Lung microvascular endothelial cell (primary cell): ENCODE measurements at places on chromosomes 11 and 22.

GRCh38 chr22:49583341-49583740 is 244.3 kb downstream of the BRD1 start:
- no peak for DNase-seq

DNA sequence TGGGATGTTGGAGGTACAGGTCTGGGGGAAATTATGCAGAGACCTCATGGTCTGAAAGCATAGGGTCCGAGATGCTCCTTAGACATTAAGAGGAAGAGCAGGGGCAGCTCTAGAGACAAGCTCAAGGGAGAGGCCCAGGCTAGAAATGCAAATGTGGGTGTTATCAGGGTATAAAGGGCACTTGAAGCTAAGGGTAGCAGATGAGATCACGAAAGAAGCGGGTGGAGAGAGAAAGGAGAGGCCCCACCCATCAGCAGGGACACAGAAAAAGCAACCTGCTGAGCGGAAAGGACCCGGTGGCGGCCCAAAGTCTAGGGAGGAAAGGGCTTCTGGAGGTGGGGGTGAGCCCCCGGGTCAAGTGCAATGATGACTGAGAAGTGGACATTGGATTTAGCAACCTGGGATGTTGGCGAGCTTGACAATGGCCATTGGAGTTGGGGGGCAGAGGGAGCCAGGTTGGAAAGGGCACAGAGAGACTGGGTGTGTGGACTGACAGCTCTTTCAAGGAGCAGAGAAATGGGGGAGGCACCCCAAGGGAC is 8.9 kb downstream of the TMPRSS6 start:
- no peak for DNase-seq

DNA sequence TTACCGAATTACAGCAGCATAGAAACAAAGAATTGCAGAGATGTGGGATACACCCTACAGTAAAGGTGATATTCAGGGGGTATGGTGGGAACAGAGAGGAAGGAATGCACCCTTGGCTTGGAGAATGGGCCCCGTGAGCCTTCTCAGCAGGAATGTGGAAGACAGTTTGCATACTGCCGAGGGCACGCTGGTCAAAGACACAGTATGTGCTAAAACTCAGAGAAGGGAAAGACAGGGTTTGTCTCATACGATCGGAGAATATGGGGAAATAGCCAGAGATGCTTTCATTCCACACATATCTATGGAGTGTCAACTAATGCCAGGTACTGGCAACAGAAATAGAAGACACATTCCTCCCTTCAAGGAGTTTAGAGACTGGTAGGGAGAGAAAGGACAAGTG is 36.9 kb downstream of the UBASH3B start:
- DNase-seq, result no peak

DNA sequence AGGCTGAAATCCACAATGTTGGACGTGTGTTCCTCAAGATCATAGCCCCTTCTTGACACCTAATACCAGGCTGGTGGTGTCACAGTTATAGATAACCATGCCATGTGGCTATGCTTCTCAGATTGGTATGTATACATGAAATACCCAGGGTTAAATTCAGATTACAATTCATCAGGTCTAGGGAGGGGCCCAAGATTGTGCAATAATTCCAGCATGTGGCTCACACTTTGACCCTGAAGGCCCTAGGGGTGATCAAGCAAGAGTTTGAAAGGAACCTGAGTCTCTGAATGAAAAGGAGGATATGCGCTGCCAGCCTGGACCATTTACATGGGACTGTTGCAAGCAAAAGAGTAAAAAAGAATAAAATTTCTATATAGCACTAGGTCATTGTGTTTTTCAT is 7.4 kb downstream of the OR4C6 start:
- DNase-seq, result no peak

DNA sequence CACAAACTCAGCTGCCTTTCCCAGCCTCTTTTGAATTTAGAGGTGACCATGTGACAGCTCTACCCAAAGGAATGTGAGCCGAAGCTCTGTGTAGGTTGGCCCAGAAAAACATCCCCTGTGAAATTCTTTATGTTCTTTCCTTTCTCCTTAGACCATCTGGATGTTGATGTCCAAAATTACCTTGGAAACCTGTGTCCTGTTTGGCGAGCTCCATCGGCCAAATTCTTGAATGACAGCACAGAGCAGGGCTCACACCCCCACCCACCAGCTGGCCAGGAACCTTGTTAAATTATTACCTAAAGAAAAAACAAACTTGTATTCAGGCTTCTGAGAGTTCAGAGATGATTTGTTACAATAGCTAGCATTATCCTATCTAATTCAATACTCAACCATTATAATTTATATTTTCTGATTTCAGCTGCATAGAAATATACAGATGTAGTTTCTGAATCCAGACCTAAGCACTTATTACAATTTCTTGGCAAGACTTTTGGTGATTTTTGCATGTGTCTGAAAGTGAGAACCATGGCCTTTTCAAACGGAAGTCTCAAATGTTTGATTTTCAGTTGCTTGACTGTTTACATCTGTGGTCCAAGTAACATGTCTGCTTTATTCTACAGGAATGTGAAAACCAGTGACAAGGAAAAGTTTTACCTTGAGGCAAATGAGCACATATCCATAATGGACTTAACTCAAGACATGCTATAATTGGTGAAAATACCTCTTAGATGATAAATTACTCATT is 554.2 kb downstream of the NTM start:
- DNase-seq, result peak; percentile 34

DNA sequence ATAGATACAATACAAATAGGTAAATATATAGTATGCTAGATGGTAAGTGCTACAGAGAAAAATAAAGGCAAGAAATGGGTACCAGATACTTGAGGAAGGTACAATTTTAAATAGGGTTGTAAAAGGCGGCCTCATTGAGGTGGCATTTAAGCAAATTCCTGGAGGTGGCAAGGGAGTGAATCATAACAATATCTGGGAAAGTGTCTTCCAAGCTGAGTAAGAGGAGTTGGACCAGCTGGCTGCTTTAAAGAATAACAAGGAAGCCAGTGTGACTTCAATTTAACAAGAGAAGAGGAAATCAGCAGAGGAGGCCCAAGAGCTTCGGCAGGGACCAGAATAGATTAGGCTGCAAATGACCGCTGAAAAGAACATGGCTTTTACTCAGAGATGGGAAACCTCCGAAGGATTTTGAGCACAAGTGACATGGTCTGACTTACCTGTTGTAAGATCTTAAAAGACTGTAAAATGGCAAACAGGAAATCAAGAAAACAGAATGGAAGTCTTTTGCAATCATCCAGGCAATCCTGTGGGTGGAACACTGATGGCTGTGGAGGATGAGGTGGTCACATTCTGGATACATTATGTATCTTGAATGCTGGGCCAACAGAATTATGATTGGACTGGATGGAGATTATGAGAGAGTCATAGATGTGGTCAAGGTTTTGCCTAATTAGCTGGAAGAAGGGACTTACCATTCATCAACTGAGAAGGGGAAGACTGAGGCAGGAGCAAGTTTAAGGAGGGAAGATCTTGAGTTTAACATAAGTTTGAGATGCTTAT is 77.2 kb downstream of the RDX start:
- DNase-seq, result no peak

GRCh38 chr11:14789879-14790484 is 102.0 kb downstream of the CYP2R1 start:
- DNase-seq, result peak; percentile 31

- no peak for DNase-seq
Measured at GRCh38 chr11:122879785-122880184, 2.8 kb upstream of the JHY start.

DNA sequence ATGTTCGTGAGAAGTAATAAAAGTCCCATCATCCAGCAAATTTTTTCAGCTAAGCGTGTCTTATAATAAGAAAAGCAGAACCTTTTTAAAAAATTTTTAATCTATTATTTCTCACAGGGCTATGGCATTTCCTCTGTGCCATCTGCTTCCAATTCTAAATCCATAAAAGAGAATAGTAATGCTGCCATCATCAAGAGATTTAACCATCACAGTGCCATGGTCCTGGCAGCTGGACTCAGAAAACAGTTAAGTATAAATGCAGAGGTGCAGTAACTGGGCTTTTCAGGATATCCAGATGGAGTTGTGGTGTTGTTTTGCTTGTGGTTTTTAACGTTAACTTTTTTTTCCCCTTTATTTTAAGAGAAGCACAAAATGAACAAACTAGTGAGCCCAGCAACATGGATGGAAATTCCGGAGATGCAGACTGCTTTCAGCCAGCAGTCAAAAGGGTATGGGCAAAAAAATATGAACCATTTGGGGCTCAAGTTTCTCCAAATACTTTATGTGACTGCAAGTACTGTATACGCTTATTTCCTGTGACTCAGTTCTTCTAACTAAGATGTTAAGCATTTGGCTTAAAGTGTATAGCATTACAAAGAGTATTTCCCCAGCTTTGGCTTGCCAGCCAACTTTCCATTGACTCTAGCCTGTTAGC is 25.2 kb downstream of the GTF2H1 start:
- peak; percentile 65 for DNase-seq

- DNase-seq, result no peak
Measured at GRCh38 chr11:123461164-123461563, 31.1 kb downstream of the GRAMD1B start.

DNA sequence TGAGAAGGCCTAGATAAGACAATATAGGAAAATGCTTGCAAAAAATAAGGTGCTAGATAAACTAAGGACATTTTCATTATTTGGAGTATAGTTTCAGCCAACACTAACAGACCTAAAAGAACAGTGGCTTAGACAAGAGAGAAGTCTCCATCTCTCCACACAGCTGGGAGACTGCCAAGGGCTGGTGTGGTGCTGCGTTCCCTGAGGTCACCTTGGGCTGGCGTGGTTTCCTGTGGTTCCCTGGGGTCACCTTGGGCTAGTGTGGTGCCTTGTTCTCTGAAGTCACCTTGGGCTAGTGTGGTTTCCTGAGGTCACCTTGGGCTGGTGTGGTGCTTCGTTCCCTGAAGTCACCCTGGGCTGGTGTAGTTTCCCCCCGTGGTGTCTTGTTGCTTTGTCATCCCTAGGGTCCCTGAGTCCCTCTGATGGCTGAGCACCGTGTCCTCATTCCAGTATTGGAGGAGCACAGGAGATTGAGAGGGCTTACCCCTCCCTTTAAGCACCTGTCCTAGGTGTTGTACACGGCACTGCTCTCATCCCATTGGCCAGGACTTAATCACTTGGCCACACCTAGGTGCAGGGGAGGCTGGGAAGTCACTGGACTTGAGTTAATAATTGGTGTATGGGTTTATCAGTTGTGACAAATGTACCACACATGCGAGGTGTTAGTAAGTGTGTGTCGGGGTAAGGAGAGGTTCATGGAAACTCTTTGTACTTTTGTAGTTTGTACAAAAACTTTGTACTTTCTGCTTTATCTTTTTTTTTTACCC is 14.9 kb downstream of the SAMM50 start:
- no peak for DNase-seq

DNA sequence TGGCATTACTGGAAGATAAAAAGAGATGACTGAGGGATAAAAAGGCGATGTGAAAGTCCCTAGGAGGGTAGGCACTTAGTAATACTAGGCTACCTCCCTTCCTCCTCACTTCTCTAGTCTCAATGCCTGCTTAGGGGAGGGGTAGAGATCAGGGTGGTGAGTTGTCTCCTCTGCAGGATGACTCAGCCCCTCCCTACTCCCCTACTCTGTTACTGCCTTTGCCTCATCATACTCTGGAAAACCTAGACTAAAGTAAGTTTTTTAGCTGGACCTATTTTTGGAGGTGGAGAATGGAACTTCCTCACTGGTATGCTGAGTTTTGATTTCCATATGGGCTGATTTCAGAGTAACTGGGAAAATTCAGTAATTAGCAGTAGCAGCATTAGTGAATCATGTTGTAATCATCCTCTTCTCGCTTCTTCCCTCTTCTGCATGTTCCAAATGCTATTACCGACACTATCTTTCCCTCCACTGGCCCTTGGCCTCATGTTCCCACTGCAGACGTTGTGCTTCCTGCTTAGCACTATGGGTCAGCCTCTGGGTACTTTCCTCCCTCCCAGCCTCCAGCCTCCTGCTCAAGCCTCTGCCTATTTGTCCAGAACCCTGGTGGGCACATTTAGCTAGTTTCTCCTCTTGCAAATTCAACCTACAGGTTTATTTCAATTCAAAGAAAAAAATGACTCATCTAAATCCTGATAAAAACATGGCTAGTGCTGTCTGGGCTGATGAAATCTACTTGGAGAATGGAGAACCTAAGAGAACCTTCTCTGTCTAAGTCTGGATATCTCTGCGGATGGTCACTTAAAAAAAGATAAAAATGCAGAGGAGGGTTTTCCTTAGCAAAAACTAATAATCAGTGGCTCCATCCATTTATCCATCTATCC is 281.7 kb downstream of the ST3GAL4 start:
- DNase-seq, result no peak

GRCh38 chr11:97218011-97218410 is 828.2 kb downstream of the JRKL start:
- DNase-seq, result no peak

- DNase-seq, result no peak
Measured at GRCh38 chr11:35050541-35050995, 88.4 kb upstream of the CD44 start.

- no peak for DNase-seq
Measured at GRCh38 chr22:38424525-38425080, 30.4 kb downstream of the KCNJ4 start.

GRCh38 chr11:94680426-94680825 is 87.7 kb upstream of the AMOTL1 start:
- DNase-seq, result no peak

DNA sequence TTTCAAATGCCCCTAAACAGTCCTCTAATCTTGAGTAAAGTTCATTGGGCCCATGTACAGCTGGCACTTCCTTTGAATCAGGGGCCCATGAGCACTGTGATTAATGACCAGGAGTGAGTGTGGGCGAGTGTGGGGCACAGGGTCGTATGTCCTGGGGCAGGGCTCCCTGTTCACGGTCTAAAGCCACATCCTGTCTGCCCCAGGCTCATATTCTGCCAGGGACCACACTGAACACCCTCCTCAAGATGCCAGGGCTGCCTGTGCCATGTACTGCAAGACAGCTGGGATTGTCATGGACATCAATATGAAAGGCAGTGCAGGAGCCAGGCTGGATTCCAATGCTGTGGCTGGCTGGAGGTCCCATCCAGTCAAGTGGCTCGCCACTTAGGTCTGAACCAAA is 130.5 kb downstream of the KIRREL3 start:
- no peak for DNase-seq

DNA sequence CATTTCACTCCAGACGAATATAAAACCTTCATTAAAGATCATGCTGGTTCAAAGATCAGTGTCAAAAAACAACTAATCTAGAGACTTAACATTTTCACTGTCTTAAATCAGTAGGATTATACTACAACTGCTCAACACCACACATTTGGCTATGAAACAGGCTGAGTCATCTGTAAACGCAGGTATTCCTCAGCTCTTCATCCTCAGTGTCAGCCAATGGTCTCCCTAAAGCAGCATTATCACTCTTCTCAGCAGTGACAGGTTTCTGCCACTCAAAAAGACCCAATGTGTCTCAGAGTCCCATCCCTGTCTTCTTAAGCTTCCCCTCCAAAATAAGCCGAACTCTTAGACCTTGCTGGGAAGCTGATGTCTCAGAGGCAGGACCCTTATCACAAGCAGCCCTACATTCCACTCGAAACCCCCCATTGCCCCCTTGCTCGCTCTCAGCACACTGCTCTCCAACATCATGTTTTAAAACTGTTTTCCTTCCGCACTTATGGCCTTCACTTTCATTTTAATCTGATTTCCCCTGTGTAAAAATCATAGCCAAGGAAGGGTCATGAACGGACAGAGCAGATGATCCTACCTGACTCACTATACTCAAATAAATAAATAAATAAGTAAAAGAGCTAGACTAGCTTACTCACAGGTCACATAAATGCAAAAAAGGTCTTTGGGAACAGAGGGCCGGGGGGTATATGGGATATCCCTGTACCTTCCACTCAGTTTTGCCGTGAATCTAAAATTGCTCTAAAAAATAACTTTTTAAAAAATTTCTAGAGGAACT is 23.0 kb downstream of the CDON start:
- DNase-seq, result no peak
